Left ventricle myocardium inferior (tissue), 1 donor: ENCODE measurements at places on chromosomes 2 and 18.

- DNase-seq, result no peak
Measured at GRCh38 chr2:20781656-20782265, 41.1 kb downstream of the LDAH start.

DNA sequence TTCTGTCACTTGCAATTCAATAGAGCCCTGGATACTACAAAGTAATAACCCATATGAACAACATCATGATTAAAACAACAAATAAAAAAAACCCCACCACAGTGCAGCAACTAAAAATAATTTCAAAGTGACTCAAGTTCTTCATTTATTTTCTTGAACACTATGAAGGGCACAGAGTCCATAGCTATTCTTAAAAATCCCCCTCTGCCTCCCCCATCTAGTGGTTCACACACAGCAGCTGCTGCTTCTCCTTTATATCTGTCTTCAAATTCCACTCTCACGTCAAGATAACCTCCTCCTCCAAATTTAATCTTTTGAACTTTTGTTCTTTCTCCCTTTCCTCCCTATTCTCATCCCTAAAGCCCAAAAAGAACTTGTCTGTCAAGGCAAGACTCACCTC is 591.3 kb downstream of the ZEB2 start:
- no peak for DNase-seq

- no peak for DNase-seq
Measured at GRCh38 chr2:215262741-215263362, 49.0 kb upstream of the ATIC start.

DNA sequence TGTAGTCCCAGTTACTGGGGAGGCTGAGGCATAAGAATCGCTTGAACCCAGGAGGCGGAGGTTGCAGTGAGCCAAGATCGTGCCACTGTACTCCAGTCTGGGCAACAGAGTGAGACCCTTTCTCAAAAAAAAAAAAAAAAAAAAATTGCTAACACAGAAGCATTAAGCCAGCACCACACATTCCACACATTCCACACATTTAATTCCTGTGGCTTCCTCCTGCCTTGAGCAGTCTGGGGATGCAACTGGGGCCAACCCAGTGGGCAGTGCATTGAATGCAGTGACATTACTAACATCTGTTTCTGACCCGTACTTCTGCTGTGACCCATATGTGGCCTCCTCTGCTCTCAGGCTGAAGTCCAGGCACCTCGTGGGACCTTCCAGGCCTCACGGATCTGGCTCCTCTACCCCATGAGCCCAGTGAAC is 107.0 kb downstream of the BCL2L11 start:
- no peak for DNase-seq

DNA sequence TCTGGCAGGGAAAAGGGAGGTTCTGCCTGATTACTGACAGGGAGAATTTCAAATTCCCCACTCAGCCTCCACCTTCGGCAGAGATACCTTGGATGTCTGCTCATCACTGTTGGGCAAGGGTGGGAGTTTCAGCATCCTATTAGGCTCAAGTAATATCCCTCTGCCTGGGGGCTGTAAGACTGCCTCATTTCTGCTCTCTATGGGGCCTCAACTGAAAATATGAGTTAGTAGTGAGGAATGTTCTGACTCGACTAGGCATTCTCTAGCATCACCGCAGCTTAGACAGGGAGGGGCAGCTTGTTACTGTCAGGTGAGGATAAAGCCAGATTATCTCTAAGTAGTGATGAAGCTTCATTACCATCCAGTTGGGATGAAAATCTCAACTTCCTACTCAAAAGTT is 87.7 kb upstream of the LRP1B start:
- DNase-seq, result no peak

DNA sequence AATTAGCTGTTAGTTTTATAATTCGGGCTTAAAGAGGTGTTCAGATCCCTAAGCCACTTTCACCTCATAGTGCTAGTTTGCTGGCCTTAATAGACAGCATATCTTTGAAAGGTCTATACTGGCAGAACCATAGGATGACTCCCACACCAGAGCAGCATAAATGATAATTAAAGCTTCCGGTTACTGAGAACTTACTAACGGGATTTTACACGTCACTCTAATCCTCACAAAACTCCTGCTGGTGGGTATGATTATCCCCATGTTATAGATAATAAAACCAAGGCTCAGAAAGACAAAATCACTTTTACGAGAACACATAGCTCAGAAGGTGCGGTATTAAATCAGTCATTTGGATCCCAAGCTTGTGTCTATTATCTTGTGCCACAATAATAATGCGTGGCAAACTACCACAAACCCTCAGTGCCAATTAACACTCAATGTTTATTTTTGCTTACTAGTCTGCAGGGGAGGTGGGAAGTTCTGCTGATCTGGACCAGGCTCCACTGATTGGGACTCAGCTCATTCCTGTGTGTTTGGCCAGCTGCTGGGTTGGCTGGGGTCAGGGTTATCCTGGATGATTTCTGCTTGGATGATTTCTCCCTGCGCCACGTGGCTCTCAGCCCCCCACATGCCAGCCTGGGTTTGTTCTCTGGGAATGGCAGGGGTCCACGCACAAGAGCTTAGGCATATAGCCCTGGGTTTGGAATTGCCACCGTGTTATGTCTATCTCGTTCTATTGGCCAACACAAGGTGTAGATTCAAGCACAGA is 62.3 kb downstream of the TRIB2 start:
- DNase-seq, result no peak

DNA sequence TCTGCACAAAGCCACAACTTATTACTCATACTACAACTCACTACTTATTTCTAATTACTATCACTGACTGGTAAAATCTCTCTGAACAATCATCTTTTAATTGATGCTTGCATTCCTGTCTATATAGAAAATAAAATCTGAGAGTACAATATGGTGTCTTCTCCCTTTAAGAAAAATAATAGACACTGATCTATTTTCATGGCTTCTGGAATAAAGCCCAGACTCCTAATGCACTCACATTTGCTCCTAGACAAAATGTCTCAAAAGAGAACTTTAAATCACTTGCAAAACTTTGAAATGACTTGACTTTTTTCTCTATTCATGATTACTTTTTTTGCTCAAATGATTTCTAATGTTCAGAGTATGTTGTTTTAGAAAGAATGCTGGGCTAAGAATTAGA is 28.7 kb downstream of the ESCO1 start:
- no peak for DNase-seq

DNA sequence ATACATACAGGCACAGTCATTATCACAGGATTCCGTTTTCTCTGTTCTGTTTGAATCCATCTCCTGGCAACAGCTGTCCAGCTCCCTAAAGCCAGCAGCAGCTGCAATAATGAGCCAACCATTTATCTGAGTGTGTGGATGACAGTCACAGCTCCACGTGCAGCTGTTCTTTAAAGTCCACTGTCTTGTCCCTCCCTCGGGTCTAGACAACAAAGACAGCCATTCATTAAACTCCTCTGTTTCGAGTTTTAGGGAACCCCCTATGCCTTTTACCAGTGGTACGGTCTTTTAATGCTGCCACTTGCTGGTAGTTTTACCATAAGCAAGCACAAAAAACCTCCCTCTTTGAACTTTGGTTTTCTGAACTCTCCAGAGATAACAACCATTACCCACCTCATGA is 16.0 kb upstream of the MSGN1 start:
- no peak for DNase-seq

GRCh38 chr2:236503583-236503982 is 66.0 kb upstream of the ACKR3 start:
- DNase-seq, result peak; percentile 24

DNA sequence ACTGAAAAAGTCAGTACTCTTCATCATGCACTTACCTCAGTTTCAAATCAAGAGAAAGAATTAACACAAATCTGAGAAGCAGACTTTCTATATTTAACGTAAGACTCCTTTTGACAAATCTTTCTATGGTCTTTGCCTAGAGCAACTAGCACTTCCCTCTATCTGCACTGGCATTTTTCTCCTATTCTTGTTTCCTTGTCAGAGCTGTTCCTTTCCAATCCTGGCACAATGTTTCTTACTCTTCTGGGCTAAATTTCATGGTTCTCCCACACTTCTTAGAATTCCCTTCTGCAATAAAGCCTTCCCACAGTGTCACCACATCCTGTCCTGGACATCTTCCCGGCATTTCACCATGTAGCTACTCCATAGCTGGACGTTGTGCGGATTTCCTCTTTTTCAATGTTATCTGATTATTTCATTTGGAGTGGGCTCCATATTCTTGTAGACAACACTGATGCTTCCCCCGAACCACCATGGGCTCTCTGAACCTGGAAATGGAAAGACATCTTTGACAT is 144.7 kb upstream of the CTNNA2 start:
- no peak for DNase-seq

DNA sequence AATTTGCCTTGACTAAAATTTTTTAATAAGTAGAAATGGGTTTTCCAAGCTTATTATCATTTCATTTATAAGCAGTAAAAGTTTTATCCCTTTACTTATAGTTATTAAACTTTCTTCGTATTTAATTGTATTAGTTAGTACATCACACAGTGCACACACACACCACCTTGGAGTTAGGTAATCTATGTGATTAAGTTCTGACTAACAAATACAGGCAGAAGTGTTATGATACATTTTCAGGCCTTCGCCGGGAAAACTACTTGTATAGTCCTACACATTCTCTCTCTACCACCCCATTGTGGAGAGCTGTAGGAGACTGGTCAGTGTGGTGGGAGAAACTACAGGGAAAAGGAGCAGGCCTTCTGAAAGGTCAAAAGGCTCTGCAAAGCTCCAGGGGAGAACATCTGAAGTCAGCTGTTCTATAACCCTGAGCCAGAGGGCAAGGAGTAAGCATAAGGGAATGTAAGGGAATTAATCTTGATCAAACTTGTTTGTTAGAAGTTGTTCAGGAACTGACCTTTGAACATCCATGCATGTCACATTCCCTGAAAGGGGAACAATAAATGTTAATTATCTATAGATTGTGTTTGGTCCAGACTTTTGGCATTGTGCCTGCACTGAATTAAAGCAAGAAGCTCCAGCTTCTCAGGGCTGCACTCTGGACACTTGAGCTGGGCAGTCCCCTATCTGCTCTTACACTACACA is 231.7 kb downstream of the FSIP2 start:
- no peak for DNase-seq

GRCh38 chr18:37836071-37836970 is 270.7 kb upstream of the CELF4 start:
- no peak for DNase-seq

DNA sequence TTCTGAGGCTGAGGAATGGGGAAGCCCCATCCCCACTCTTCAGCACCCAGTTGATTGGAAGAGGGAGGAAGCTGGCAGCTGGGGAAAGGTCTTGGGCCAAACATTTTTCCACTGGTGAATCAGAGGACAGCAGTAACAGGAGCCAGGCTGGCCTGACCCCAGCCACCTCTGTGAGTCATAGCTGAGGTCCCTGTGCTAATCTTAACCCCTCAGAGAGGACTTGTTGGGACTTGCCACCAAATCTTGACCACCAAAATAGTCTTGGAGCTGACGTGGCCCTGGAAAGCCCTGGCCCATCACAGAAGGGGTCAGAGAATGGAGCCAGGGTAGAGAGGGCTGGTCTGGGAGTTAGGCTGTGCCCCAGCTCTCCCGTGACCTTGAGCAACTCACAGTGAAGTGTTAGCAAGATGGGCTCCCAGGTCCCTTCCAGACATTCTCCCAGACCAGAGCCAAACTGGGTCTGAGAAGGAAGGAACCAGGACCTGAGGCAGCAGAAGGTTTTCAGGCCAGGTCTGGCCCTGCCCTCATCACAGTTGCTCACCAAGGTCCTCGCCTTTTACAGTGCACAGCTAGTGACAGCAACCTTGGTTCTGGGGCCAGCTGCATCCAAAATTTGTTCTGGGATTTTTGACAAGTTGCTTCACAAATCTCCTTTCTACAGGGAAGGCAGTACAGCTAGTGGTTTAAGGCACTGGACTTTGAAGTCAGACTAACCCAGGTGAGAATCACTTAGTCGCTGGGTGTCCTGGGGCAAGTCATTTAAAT is 266.6 kb downstream of the CYP26B1 start:
- DNase-seq, result peak; percentile 58

DNA sequence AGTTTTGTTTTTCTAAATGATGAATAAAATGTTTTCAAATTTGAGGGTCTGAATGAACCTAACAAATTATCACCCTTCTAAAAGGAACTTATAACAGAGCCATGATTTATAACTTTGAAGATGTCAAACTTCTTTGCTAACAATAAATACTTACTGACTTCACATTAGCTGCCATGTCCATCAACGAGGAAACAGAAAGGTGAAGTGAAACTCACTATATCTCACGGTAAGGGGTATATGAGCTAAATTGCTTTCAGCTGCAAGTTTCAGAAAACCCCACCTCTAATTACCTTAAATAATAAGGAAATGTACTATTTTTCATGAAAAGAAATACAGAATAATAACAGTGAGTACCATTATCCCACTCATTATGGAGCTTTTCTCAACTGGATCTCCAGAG is 350.8 kb upstream of the NT5C1B start:
- no peak for DNase-seq

DNA sequence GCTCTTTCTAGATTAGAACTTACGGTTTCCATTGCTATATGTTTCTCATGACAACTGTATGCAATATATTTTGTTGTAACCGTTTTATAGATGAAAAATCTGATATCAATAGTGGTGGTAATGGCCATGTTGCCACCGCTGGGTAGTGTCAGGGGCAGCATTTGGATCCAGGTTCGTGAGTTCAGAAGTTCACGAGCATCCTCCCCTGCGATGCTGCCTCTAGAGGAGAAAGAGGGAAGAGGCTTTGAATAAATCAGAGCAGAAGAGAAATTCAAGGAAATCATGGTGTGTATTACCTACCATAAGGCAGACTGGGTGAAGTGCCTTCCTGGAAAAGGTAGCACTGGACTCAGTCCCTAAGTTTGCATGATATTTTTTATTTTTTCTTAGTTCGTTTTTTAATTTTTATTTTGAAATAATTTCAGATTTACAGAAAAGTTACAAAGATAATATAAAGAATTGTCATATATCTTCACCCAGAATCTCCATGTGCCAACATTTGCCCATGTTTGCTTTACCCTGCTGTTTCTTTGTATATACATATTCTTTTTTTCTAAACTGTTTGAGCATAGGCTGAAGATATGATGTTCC is 3.3 kb upstream of the ZBTB7C start:
- no peak for DNase-seq

- DNase-seq, result no peak
Measured at GRCh38 chr2:209424199-209424701, 403 bp downstream of the MAP2 start.

GRCh38 chr18:23528580-23529472 is 25.5 kb downstream of the RMC1 start:
- DNase-seq, result peak; percentile 52
